Dermis lymphatic vessel endothelial cell (primary cell): ENCODE measurements at places on chromosomes 16 and 17. TPM values are rescaled to one million over a fixed set of nuclear protein-coding genes. Genes with fewer than 3 reads are reported as not detected.

NXPH3 gene
- 3.7 and 5.3 TPM in 2 replicates for total RNA-seq

KCNH4 gene
- total RNA-seq: under 0.01 TPM in 2 replicates

RNF112 gene
- total RNA-seq: 0.34 and 0.54 TPM in 2 replicates

WFDC1 gene
- total RNA-seq: not detected in 2 replicates

CTRB1 gene
- total RNA-seq: not detected in 2 replicates

CDH8 gene
- not detected in 2 replicates for total RNA-seq

TADA2A gene
- 14.7 and 18.0 TPM in 2 replicates for total RNA-seq

BAIAP2 gene
- 45.2 and 62.4 TPM in 2 replicates for total RNA-seq

LRRC37B gene
- 7.3 and 8.8 TPM in 2 replicates for total RNA-seq

PIMREG gene
- 3.9 and 4.0 TPM in 2 replicates for total RNA-seq

SLC35B1 gene
- 53.7 and 55.3 TPM in 2 replicates for total RNA-seq

ELMO3 gene
- 0.65 and 0.86 TPM in 2 replicates for total RNA-seq

SLC5A11 gene
- total RNA-seq: not detected in 2 replicates

CDH16 gene
- total RNA-seq: not detected in 2 replicates

KRTAP2-3 gene
- not detected in 2 replicates for total RNA-seq

C16orf92 gene
- not detected in 2 replicates for total RNA-seq

PRSS21 gene
- 0.65 and 1.1 TPM in 2 replicates for total RNA-seq

CDH3 gene
- total RNA-seq: 0.11 TPM in 1 of 2 replicates, not detected in the other

FBXW10 gene
- total RNA-seq: under 0.01 TPM in 2 replicates

ERCC4 gene
- 6.1 and 6.8 TPM in 2 replicates for total RNA-seq

AXIN2 gene
- 2.5 and 2.6 TPM in 2 replicates for total RNA-seq

TBC1D3C gene
- 0.87 TPM in 1 of 2 replicates, not detected in the other for total RNA-seq

PRSS36 gene
- 0.26 and 0.87 TPM in 2 replicates for total RNA-seq

SEZ6L2 gene
- 0.26 and 0.98 TPM in 2 replicates for total RNA-seq

HSD3B7 gene
- total RNA-seq: 20.3 and 28.2 TPM in 2 replicates

ZNF207 gene
- total RNA-seq: 67.6 and 89.1 TPM in 2 replicates

PYY gene
- not detected in 2 replicates for total RNA-seq

ALOX12B gene
- total RNA-seq: not detected in 2 replicates

CLDN9 gene
- total RNA-seq: not detected in 2 replicates

ALDH3A1 gene
- total RNA-seq: 0.09 and 0.33 TPM in 2 replicates

ITGAD gene
- not detected in 2 replicates for total RNA-seq

TEKT3 gene
- 0.09 TPM in 1 of 2 replicates, not detected in the other for total RNA-seq

TEX14 gene
- total RNA-seq: under 0.01 TPM in 2 replicates

SUPT6H gene
- total RNA-seq: 43.7 and 50.7 TPM in 2 replicates
